ENCODE measurements at places on chromosomes 16 and 17.

- no peak for DNase-seq
Observed at GRCh38 chr16:69190598-69190997, 3.6 kb downstream of the SNTB2 start.

GRCh38 chr16:87233928-87234327 lies 83.3 kb downstream of the C16orf95 start:
- DNase-seq, result no peak

GRCh38 chr17:48054238-48055185 lies 6.4 kb downstream of the NFE2L1 start:
- peak; percentile 91 for DNase-seq

- no peak for DNase-seq
Observed at GRCh38 chr16:84259691-84260090, 19.9 kb upstream of the KCNG4 start.

GRCh38 chr17:54883939-54884338 lies 16.7 kb upstream of the TOM1L1 start:
- no peak for DNase-seq

- no peak for DNase-seq
Observed at GRCh38 chr17:44977065-44977464, 9.0 kb upstream of the C1QL1 start.

GRCh38 chr16:1630450-1631213 lies 18.5 kb downstream of the CRAMP1 start:
- DNase-seq, result no peak

DNA sequence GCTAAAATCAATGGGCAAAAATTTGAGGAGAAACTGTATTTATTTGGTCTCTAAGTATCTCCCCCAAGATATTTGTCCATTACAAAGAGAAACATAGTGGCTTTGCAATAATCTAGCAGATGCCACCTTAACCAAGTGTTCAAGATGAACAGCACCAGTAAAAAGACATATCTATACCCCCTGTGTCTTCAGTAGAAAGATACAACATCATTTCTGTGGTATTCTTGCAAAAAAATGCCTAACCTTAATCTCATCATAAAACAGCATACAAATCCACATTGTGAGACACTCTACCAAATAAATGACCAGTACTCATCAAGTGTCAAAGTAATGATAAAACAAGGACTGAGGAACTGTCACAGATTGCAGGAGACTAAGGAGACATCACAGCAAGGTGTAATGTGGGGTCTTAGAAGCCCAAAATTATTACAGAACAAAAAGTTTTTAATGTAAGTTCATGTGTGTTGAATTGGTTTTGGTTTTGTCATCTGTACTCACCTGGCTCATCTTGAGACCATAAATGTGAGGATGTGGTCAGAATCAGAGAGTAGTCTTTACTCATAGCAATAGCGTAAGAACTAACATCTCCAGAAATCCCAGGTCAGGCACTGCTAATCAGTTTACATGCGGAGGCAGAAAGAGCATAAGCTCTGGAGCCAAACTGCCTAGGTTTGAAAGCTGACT lies 77.2 kb downstream of the AATF start:
- no peak for DNase-seq

GRCh38 chr17:57269598-57270255 lies 13.4 kb downstream of the MSI2 start:
- no peak for DNase-seq

DNA sequence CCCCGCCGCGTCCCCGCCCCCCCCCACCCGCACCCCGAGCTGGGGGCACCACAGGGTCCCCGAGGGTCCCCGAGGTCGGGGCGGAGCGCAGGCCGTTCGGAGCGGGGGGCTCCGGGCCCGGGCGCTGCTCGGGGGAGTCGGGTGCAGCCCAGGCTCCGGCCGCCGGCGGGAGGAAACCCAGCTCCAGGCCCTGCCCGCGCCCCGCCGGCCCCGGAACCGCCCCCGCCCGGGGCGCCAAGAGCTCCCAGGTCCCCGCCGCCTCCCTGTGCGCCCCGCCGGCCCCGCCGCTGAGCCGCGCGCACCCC lies 33.2 kb upstream of the RPH3AL start:
- DNase-seq, result no peak

GRCh38 chr16:86566601-86566965 lies at the start of gene FOXC2:
FOXC2 (plus strand) TSS chr16:86566829; CDS start chr16:86567336, 507 bp downstream.
- peak; percentile 83 for DNase-seq

- no peak for DNase-seq
Observed at GRCh38 chr16:19415461-19415860, 2.2 kb upstream of the TMC5 start.

- DNase-seq, result peak; percentile 77
Observed at GRCh38 chr17:29084541-29085146, 41.7 kb downstream of the PIPOX start.

DNA sequence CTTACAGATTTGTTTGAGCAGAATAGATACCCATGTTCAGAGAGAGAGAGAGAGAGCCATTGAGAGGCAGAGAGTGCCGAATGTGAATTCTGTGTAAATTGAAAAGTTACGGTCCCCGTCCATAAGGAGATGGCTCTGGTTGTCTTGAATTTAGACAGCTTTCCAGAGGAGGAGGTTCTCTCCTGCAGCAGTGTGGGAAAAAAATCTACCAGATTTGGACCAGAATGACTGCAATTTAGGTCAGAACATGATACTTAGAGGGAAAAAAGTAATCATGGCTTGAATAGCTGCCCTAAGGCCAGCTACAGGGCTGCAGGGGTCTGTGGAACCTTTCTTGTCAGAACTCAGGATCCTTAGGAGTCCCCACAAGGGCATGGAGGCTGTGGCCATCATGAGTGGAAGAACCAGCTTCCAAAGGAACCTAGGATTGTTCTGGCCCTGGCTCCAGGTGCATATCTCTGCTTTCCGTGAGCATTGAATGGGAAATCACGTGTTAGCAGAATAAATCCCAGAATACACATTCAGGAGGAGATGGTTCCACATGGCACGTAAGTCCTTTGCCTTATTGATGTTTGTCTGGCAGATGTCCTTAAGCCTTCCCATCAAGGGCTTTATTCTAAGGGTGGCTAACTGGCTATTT lies 13.0 kb downstream of the PITPNC1 start:
- DNase-seq, result no peak

DNA sequence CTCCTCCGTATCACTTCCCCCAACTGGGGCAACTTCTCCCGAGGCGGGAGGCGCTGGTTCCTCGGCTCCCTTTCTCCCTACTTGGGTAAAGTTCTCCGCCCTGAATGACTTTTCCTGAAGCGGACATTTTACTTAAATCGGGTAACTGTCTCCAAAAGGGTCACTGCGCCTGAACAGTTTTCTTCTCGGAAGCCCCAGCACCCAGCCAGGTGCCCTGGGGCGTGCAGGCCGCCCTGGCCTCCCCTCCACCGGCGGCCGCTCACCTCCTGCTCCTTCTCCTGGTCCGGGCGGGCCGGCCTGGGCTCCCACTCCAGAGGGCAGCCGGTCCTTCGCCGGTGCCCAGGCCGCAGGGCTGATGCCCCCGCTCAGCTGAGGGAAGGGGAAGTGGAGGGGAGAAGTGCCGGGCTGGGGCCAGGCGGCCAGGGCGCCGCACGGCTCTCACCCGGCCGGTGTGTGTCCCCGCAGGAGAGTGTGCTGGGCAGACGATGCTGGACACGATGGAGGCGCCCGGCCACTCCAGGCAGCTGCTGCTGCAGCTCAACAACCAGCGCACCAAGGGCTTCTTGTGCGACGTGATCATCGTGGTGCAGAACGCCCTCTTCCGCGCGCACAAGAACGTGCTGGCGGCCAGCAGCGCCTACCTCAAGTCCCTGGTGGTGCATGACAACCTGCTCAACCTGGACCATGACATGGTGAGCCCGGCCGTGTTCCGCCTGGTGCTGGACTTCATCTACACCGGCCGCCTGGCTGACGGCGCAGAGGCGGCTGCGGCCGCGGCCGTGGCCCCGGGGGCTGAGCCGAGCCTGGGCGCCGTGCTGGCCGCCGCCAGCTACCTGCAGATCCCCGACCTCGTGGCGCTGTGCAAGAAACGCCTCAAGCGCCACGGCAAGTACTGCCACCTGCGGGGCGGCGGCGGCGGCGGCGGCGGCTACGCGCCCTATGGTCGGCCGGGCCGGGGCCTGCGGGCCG lies 1.6 kb downstream of the HIC1 start:
- no peak for DNase-seq

GRCh38 chr17:1315409-1315808 lies 35.9 kb downstream of the TRARG1 start:
- no peak for DNase-seq

DNA sequence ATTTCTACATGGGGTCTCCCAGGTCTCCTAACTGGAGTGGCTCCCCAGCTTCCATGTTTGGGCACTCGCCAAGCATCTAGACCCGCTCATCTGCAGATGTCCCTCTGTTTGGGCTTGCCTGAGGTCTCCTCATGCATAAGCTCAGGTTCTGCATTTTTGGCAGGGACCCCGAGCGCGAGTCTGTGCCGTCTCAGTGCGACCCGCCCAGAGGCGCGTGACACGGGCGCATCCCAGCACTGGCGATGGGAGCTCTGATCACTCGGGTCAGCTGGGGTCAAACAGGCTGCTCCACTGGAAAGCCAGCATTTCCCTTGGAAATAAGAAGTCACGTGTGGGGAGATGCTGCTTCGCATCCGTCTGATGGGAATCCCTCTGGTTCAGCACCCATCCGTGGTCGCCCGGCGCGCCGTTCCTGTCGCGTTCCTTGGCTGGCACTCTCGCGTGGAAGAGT lies 56.9 kb upstream of the FASN start:
- no peak for DNase-seq

DNA sequence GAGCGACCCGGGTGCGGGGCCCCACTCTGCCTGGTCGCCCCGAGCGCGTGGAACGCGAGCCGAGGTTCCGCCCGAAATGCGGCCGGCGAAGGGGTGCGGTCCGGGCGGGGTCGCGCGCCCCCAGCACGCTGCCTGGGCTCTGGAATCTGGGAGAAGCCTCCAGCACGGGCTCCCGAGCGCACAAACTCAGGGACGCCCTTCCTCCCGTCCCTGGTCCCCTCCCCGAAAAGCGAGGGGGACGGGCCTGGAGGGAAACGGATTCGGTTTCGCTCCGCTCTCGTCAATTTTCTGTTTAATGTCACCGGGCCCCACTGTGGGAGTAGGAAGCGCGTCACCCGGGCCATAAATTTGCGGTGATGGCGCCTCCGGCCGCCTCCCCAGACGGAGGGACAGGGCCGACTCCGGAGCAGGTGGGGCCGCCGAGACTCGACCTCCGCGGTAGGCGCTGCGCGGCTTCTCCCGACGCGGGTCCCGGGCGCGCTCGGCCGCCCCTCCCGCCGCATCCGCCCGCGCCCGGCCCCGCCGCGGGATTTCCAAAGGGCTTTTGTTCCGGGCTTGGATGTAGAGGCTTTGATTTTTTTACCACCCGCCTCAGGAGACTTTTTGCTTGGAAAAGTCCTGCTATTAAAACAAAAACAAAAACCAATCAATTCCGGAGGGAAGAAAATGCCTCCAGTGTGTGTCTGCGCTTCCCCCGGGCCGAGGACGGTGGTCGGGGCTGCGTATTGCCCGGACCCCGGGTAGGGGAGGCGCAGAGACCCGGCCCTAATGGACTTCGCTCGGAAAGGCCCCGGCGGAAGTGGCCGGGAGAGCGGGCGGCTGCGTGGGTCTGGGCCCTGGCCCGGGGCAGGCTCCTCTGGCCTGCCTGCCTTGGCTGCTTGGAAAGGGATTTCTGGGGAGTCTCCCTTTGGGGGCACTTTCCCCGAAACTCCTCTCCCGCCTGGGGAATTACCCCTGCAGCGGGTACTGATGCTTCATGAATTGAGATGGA lies 7.9 kb upstream of the BAHCC1 start:
- no peak for DNase-seq

DNA sequence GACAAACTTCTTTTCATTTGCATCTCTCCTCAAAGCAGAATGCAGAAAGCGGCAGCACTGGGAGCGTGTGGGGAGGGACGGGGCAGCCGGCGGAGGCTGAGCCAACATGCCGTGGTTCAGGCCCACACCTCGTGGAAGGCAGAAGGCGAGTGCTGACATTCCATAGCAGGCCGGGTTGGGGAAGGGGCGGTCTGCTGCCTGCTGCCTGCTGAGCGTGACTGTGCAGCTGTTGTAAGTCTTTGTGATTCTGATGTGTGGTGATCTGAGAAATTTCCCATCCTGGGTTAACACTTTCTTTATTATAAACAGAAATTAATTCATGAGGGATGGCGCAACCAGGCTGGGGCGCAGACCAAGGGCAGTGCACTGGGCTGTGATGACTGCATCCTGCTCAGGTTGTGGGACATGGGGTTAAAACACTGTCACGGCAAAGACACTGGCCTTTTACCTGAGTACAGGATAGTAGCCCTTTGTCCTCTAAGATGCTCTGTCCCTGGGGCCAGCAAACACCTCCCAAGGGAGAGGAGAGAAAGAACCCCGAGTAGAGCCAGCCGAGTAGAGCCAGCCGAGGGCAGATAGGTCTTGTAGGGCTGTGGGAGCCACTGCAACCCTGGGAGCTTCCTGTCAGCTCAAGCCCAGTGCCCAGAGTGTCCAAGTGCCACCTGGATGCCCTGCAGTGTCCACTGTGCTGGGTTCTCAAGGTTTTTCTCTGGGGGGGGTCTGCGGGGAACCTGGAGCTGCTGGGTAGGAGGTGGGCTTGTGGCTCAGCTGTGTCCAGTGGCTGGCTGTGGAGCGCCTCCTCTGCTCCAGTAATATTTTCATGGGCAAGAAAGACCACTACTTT lies 8.8 kb upstream of the DNASE1 start:
- no peak for DNase-seq

GRCh38 chr16:81450783-81451491 lies 6.3 kb downstream of the CMIP start:
- no peak for DNase-seq

DNA sequence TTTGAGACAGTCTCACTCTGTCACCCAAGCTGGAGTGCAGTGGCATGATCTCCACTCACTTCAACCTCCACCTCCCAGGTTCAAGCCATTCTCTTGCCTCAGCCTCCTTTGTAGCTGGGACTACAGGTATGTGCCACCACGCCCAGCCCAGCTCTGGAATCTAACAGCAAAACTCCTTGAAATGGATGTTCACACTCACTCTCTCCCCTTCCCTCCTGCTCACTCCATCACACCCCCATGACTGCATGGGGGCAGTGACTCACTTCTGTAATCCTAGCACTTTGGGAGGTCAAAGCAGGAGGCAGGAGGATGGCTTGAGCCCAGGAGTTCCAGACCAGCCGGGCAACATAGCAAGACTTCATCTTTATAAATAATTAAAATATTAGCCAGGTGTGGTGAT lies 11.1 kb upstream of the TFAP4 start:
- DNase-seq, result no peak

GRCh38 chr17:44942456-44942855 lies 5.1 kb downstream of the KIF18B start:
- DNase-seq, result no peak

- DNase-seq, result peak; percentile 19
Observed at GRCh38 chr16:3444032-3444388, 530 bp downstream of the NAA60 start.

GRCh38 chr17:8187517-8188262 lies 2.3 kb downstream of the BORCS6 start:
- peak; percentile 98 for DNase-seq

DNA sequence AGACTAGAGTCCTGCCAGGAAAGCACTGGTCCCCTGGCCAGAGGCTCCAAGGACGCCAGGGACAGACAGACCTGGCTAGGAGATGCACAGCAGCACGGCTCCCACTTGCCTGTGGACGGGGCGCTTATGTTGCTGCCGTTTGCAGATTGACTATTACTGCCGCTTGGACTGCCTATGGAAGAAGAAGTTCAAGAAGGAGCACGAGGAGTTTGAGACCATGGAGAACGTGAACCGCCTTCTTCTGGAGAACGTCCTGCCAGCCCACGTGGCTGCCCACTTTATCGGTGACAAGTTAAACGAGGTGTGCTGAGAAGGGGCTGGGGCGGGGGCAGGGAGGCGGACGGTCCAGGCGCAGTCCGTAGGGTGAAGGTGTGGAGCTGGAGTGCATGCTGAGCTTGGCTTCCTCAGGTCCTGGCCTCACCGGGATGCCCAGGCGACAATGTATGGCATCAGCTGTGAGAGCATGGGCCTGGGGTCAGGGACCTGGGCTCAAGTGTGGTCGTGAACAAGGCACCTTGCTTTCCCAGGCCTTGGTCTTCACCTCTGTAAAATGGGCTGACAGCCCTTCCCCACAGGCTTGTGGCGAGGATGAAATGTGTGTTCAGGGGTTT lies 45.6 kb downstream of the ADCY7 start:
- DNase-seq, result no peak
